NCI-H460 (cell line): ENCODE measurements at places on chromosomes 7 and 10.
A peak's percentile ranks its signal among the peaks of the same experiment; 100 is the strongest.

DNA sequence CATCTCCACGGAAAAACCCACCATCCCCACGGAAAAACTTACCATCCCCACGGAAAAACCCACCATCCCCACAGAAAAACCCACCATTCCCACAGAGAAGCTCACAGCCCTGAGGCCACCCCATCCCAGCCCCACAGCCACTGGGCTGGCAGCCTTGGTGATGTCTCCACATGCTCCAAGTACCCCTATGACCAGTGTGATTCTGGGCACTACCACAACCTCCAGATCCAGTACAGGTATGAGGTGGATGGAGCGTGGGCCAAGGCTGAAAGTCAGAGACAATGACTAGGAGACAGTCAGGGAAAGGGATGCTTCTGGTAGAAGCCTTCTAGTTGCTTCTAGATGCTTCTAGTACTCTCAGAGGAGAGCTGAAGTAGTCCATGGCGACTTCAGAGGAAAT lies 19.6 kb downstream of the ZAN start:
- DNase-seq = no peak

GRCh38 chr10:99827936-99828335 lies 45.5 kb downstream of the ABCC2 start:
- DNase-seq = no peak

GRCh38 chr10:64519831-64520230 lies 998.6 kb downstream of the REEP3 start:
- DNase-seq = no peak

DNA sequence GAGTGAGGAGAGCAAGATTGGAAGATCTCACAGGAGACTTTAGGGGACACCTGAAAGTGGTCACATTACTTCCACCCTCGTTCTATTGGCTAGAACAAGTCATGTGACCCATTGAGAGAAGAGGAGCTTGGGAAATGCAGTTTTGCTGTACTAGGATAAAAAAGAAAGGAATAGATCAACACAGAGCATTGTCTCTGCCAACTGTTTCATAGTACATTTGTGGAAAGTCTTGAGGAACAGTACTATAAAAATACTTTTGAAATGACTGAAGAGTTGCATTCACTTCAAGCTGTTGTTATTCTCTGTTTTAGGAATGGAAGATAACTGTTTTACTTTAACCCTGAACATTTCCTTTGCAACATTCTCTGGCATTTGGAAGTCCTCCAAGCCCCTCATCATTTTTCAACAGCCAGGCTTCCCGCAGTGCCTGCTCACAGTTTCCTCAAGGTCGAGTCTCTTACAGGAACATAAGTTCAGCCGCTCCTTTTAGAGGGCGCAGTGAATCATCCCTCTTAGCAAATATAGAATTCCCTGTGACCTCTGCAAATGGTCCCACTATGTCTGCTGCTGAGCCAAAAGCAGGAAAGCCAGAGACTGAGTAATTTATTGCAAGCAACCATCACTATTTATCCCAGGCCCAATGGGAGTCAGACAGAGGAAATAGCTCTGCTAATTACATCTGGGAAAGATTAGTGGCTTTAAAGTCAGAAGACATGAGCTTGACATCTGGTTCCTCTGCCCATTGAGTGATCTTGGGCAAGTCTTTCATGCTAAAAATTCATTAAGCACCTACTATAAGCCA lies 40.7 kb downstream of the MRPL32 start:
- DNase-seq = no peak

DNA sequence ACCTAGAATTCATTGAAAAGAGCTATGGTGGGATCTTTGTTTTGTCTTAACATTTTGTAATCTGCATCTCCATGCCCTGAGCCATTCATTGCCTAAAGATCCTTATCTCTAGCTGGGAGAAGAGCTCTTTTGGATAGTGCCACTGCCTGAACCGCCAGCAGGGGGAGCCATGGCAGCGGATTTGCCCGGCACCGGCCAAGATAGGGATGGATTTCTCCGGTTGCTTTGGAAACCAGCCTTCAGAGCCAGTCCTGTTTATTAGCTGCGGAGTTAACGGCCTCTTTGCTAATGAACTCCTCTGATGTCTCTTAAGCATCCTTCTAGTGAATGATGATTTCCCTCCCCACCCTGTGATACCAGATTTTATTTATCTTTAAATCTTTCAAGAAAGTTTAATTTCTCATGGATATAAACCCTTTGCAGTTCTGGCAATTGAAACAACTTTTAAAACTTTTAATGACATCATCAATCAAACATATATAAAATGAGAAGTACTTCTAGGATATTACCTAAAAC lies 58.2 kb upstream of the LYZL2 start:
- DNase-seq = peak; percentile 61

GRCh38 chr7:50304911-50305582 lies 531 bp downstream of the IKZF1 start:
- no peak for DNase-seq

DNA sequence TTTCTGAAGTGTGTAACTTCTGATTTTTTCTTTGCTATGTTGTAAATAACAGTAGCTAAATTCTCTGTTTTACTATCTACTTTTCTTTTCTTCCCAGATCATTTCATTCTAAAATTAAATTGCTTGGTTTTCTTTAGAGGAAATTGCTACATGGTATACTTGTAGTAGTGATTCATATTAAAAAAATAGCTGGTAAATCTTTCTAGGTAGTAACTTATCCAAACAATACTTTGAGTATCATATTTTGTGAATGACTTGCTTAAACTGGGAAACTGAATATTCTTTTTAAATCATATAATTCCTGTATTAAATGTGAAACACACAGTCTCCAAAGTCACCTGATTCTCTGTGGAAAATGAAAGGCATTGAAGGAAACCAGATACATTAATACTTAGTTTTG lies 85.5 kb downstream of the ZNRF2 start:
- DNase-seq = no peak

DNA sequence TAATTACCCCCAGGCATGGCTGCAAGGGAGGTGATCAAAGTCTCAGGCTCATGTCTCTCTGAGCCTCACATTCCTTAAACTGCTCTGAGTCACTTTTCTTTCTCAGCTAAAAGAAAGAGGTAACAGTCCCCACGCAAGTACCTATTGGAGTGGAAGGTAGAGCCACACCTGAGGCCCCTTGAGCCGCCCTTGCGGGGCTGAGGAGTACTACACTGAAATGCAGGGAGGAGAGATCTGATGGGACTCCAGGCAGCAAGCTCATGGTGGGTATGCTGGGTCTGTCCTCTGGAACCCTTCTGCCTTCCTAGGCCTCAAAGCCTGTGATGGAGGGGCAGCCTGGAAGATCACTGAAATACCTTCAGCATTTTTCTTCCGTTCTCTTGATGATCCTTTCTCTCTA lies 960.0 kb downstream of the DNAJB9 start:
- DNase-seq = no peak

- no peak for DNase-seq
Measured at GRCh38 chr10:132061465-132061864, 4.3 kb upstream of the JAKMIP3 start.

GRCh38 chr10:33174674-33175434 lies 159.6 kb downstream of the NRP1 start:
- DNase-seq = no peak

- no peak for DNase-seq
Measured at GRCh38 chr7:30750683-30751650, 968 bp upstream of the INMT start.

GRCh38 chr7:32937344-32938174 lies 19.7 kb upstream of the FKBP9 start:
- DNase-seq = no peak

GRCh38 chr10:63562857-63563256 lies 41.7 kb downstream of the REEP3 start:
- no peak for DNase-seq

DNA sequence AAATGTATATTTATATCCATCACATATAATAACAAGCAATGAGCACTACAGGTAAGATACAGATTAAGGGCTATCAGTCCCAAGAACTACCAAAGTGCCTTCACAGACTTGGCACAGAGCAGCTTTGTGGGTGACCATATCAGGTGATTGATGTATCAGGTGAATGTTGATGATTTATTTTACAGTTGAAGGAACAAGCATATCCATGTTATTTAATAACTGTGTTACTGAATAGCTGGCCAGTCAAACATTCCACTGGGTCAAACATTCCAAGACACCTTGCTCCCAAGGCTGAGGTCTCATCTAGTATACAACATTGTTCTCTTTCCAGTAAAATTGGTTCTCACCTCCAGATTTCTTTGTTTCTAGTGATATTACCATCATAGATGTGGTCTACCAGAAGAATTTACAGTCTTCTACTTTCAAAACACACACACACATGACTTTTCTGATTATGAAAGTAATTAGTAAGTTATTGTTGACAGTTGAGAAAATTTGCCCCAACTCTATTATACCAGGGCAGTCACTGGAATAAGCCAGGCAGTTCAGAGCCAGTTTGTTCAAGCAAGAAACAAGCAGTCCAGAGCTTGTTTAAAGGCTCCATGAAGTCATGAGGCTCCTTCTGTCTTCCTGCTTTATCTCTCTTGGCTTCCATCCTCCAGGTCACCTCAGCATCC lies 68.2 kb downstream of the ELAPOR2 start:
- DNase-seq = no peak

DNA sequence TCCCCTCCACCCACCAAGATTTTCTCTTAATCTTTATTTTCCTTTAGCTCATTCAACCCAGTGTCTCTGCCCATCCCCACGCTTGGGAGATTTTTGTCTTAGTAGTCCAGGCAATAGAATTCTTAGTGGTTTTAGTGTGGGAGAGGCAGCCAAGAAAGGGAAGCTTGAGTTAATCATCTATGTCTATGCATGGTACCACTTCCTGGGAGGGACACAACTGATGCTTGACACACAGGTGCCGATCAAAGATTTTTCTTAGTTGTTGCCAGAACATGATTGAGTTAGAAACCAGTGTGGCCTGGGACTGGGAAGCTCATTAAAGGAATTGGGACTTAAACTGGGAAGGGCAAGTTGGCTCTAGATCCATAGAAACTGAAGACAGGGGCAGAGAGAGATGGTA lies 3.1 kb downstream of the STRA8 start:
- no peak for DNase-seq

GRCh38 chr10:88852327-88852726 lies 683 bp upstream of the ANKRD22 start:
- no peak for DNase-seq

DNA sequence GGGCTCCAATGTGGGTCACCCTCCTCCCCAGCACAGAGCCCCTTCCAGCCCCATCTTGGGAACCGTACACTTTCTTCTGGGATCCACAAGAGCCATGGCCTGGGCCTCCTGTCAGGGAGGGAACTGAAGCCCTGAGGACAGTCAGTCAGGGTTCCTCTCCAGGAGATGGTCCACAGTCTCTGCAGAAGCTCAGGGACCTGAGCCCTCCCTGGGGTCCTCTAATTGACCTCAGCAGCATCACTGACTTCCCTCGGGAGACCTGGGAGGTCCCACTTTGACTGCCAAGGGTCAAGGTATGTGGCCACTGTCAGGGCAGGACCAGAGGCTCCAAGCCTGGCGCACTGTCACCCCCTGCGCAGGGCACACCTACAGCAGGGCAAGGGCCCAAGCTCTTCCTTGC lies 32.3 kb downstream of the NOD1 start:
- no peak for DNase-seq

DNA sequence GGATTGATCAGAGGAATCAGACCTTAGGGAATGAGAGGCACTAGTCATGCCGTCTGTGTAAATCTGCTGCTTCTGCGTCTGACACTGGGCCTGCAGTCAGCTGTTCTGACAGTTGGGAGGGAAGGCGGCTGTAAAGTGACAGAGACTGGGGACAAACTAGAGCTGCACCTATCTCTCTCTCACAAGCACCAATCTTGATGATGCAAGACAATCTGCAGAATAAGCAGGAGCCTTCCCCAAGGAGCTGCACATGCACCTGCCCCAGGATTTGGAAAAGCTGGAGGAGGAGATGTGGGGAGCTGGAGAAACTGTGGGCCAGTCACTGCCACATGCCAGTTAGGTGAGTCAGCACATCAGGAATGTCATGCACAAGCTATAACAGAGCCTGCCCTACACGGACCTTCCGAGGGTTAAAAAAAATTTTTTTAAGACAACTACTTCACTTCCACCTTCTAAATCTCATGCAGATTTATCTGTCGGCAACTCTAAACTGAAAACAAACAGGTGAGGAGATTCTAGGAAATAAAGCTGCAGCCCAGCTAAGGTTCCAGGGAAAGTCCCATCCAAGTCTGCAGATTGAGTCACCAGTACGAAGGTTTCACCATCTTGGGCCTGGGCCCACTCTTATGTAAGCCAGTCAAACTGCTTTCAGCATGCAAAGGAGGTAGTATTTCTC lies 39.2 kb downstream of the ENO4 start:
- peak; percentile 59 for DNase-seq

GRCh38 chr10:5206799-5207198 lies 10.2 kb downstream of the AKR1C4 start:
- DNase-seq = no peak

- no peak for DNase-seq
Measured at GRCh38 chr10:95657250-95657649, 739 bp upstream of the ALDH18A1 start.

GRCh38 chr7:107244613-107245012 lies 75.8 kb downstream of the HBP1 start:
- no peak for DNase-seq

GRCh38 chr7:51123322-51124019 lies 193.1 kb downstream of the COBL start:
- peak; percentile 79 for DNase-seq

- DNase-seq = no peak
Measured at GRCh38 chr10:63972949-63973827, 452.0 kb downstream of the REEP3 start.

DNA sequence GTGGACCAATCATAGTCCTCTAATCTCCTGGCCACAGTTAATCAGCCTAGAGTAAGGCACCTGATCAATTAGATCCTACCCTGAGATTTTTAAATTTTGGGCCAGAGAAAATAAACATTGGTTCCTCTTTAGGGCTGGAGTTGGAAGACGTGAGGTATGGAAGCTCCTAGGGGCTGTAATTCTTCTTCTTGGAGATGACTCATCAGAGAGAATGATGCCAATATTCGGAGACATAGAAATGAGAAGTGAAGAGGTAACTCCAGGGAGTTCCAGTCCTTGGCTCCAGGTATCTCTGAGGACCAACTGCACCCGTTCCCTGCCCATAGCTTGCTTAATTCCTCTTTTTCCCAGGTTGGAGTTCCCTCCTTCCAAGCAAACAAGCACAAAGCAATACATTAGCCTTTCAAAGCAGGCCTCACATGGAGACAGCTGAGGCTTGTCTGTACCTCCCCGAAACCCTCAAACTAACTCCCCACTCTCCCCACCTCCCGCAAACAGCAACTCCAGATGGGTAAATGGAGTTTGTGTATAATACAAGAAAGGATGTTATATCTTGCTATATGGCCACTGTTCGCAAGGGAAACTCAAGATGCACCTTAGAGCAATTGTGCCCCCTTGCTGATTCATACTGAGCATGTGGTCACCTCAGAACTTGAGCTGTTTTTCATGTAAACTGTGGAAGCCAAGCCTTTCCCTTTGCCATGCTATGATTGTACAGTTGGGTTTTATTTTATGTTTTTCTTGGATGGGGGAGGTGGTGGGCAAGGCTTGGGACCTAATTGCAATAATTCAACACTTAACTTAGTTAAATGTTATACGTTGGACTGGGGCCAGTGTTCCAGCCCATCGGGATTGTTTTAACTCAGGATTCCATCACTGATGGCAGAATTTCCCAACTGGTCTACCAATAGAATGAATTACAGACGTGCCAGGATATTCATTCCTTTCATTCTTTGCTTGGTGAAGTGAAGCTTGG lies 29.3 kb downstream of the PIK3AP1 start:
- DNase-seq = no peak
